ENCODE measurements at places on chromosomes 13 and 19.

DNA sequence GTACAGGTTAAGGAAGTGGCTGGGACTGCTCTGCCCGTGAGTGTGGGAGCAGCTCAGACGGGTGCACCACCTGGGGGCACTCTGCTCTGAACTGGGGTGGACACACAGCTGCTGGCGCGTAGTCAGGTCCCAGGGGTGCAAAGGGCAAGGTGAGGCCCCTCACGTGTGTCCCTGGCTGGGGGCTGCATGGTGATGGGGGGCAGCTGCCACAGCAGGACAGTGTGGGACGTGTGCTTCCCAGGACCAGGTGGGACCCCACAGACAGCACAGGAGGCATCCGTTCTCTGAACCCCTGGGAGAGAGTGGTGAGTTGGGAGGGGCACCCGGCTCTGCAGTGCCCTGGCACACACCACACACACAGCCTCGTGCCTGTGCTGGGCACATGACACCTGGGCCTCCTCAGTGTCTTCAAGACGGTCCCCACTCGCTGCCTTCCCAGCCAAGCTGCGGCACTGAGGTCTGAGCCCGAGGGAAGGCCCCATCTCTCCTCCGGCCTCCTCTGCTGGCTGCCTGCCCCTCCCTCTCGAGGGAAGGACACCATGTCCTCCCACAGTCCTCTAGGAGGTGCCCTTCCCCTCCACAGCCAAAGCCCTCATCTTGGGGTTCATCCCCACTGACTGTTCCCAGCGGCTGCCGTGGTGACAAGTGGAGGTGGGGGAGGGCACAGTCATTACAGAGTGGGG is 24.7 kb downstream of the CILP2 start:
- DNase-seq = peak; percentile 29

DNA sequence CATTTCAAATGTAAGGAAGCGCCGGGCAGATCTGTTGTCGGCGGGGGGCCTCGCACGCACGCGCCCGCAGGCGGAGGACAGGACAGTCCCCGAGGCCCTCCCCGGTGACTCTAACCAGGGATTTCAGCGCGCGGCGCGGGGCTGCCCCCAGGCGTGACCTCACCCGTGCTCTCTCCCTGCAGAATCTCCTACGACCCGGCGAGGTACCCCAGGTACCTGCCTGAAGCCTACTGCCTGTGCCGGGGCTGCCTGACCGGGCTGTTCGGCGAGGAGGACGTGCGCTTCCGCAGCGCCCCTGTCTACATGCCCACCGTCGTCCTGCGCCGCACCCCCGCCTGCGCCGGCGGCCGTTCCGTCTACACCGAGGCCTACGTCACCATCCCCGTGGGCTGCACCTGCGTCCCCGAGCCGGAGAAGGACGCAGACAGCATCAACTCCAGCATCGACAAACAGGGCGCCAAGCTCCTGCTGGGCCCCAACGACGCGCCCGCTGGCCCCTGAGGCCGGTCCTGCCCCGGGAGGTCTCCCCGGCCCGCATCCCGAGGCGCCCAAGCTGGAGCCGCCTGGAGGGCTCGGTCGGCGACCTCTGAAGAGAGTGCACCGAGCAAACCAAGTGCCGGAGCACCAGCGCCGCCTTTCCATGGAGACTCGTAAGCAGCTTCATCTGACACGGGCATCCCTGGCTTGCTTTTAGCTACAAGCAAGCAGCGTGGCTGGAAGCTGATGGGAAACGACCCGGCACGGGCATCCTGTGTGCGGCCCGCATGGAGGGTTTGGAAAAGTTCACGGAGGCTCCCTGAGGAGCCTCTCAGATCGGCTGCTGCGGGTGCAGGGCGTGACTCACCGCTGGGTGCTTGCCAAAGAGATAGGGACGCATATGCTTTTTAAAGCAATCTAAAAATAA is 18.2 kb downstream of the IL17D start:
- DNase-seq = no peak

GRCh38 chr19:8307400-8307964 is 676 bp downstream of the CD320 start:
- DNase-seq = no peak

DNA sequence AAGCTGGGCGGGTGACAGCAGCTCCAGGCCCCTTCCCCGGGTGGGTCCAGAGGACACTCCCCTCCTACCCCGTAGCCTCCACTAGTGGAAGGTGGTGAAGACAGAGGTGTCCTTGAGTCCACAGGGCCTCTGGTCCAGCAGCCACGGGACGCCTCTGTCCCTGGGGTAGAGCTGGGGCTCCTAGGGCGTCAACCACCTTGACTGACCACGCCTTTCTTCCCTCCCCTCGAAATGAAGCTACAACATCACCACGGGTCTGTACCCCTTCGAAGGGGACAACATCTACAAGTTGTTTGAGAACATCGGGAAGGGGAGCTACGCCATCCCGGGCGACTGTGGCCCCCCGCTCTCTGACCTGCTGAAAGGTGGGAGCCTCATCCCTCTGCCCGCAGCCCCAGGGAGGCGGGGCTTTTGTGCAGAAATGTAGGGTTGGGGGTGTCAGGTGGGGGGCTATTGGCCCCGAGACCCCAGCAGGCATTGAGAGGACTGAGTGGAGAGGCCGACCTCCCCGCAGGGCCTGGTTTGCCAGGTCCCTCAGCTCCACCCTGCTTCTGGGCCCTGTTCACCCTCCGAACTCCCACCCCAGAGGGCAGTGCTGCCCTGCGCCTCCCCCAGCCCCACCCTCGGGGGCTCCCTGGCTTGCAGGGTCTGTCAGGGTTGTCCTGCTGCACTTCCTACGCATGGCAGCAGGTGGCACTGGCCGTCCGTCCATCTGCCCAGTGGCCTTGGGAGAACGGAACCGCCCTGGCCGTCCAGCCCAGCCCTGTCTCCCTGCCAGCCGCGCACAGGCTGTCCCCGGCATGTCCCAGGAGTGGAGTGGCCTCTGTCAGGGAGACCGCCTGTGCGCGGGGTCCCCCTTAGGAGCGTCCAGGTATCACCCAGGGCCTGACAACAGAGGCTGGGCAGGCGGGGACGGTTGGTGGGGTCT is 15.7 kb downstream of the STK11 start:
- DNase-seq = no peak

DNA sequence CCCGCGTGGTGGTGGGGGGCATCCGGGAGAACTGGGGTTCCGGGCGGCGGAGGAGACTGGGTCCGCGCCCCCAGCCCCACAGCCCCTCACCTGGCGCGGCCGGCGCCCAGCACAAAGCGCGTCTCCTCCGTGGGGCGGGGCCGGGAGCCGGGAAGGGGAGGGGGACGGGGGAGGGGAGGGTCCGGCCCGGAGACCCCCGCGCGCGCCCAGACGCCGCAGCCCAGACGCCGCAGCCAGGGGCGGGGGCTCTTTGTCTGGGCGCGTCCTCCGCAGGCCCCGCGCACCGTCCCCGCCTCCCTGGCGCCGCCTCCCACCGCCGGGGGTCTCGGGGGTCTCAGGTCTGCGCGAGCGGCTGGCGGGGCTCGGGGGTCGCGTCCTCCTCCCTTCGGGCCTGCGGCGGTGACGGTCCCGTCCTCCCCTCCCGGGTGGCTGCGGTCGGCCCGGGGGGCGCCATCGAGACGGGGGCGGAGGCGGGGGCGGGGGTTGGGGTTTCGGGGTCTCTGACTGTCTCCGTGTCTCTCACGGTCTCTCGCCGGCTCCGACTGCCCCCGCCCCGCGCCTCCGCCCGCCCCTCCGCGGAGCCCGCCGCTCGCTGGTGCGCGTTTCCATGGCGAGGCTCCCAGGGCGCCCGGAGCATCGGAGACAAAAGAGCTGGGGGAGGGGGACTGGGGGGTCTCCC is at the start of gene PLPPR3:
TSS of gene PLPPR3 (minus strand) at position 131 of the 679 bp plus-strand sequence. CDS start 396 bp downstream, outside the sequence.
- no peak for DNase-seq

- no peak for DNase-seq
Measured at GRCh38 chr13:35475212-35475959, 1.1 kb downstream of the MAB21L1 start.

- DNase-seq = no peak
Measured at GRCh38 chr19:31064491-31064890, 284.7 kb downstream of the TSHZ3 start.

DNA sequence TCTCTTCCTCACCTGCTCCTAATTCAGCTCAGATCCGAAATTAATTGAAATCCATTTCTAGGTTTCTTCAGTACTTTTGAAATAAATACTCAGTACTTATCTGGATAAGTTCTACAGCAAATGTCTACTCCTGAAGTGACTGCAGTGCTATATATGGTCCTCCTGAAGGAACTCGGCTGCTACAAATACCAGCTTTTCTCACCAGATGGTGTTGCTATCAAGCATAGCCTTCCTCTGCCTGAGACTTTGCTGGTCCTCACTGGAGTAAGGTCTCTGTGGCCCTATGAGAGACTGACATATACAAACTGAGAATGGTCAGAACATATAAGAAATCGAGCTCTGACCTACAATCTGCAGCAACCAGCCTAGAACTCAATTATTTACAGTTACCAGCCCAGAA is 161.6 kb downstream of the NDFIP2 start:
- no peak for DNase-seq

- DNase-seq = no peak
Measured at GRCh38 chr13:103961129-103961528, 894.9 kb upstream of the SLC10A2 start.

GRCh38 chr13:98129059-98129746 is 13.7 kb upstream of the FARP1 start:
- DNase-seq = no peak

DNA sequence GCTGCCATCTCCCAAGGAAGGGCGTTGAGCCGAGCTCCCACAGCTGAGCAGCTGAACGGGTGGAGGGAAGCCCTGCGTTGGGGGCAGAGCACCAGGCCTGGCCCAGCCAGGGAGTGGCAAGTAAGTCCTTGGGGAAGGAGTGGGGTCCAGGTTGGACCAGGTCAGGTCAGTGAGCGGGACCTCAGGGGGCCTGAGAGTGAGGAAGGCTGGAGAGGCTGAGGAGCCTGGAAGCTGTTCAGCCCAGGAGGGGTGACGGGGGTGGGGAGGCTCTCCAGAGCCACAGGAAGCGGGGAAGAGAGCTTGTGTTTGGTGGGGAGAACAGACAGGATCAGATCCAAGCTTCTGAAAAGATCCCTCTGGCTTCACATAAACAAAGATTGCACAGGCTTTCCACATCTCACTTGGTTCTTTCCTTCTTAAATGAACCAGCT is 55.4 kb upstream of the ATP12A start:
- no peak for DNase-seq

DNA sequence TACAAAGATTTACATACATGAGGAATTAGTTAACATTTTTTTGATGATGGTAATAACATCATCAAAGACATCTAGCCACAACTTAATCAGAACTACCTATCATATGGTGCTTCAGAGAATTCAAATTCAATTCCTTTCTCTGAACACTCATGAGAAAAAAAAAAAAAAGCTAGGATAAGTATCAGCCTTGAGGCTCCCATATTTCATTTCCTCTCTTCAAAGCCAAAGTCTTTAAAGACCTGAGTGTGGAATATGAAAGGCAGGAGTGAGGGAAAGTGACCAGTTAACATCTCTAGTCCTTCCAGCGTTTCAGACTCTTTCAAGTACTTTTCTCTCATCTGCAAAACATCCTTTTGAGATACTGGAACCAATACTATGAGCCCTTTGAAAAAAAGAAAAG is 137.5 kb downstream of the DCLK1 start:
- no peak for DNase-seq

GRCh38 chr19:591099-591958 is 1.6 kb downstream of the HCN2 start:
- no peak for DNase-seq

DNA sequence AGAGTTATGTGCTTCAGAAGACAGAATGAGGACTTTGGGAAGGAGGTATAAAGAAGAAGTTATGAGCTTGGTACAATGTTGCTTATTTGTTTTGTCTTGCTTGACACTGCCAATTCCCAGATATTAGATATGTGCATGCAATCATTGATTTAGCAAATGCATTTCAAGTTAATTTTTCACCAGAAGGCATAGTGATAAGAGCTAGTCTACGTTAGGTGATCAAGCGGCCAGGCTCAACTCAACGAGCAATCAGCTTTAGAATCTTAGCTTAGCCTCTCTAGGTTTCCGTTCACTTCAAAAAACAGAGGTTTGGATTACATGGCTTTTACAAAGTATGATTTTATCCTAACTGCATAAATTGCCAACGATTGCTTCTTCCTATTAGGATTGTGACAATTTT is 81.6 kb upstream of the POSTN start:
- no peak for DNase-seq

DNA sequence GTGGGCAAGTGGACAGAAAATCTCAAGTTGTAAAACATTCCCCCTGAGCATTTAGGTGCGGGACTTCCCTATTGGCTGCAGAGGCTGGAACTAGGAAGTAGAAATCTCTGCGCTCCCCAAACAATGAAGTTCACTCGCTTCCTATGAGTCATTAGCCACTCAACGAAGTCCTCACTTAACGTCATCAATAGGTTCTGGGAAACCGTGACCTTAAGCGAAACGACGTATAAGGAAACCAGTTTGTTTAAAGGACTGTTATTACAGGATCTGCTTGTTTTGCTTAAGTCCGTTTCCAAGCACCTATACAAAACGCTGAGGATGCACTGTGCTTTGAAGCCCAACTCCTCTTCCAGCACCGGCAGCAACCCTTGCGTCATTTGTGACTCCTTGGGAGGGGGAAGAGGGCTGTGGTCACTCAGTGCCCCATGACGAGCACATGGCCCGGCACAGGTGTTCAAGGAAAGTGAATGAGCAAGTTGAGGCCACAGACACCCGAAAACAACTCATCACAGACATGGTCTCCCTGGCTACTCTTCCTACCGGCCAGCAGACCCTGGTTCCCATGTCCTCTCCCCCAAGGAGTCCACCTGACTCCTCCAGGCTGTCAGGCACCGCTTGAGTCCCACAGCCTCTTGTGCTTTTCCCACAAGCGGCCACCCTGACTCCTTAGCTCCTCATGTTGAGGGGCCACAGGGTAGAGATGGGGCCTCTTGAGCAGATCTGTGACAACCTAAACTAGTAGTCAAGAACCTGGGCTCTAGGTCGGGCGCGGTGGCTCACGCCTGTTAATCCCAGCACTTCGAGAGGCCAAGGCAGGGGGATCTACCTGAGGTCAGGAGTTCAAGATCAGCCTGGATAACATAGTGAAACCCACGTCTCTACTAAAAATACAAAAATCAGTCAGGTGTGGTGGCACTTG is 4.8 kb downstream of the RPS16 start:
- DNase-seq = peak; percentile 61

GRCh38 chr19:52198678-52199077 is 8.8 kb downstream of the PPP2R1A start:
- DNase-seq = no peak

- no peak for DNase-seq
Measured at GRCh38 chr19:33250500-33250899, 24.9 kb upstream of the SLC7A10 start.

GRCh38 chr19:2132731-2133490 is 18.5 kb downstream of the AP3D1 start:
- no peak for DNase-seq

All from stimulated activated CD4-positive, alpha-beta T cell treated with anti-CD3 and anti-CD28 coated beads, TNF-alpha, amount 100 ng/mL, for 24 hours (primary cell).